Activated CD8-positive, alpha-beta T cell treated with anti-CD3 and anti-CD28 coated beads, Interleukin-2, amount 10 ng/mL, durations not matched to agents 7 days and 5 days (primary cell): ENCODE measurements at places on chromosomes 1 and 21. TPM values are rescaled to one million over a fixed set of nuclear protein-coding genes. Genes with fewer than 3 reads are reported as not detected.

- DNase-seq: no peak
Observed at GRCh38 chr1:50271337-50271736, 151.9 kb downstream of the DMRTA2 start.

ADGRB2 gene
- total RNA-seq: 0.37 TPM

DNA sequence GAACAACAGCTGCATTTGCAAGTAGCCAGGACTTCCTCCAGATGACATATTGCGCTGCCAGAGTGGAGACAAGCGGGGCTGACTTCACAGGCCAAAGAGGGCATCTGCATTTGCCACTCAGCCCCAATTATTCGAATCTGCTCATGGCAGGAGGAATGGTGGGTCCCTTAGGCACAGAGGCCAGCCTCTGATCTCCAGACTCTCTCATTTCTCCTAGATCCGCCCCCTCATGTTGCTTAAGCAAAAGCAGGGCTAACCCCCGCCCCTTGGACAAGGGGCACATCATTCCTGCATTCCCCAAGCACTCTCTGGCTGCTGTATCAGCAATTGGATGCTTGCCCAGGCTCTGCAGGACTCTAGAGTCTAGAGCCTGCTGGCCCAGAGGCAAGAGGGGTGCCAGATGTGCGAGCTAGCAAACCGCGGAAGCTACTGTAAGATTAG lies 262.4 kb downstream of the ST6GALNAC3 start:
- no peak for DNase-seq

GRCh38 chr21:34034369-34035014 lies 38.9 kb upstream of the MRPS6 start:
- DNase-seq: no peak

MPZL1 gene
- total RNA-seq: 13.6 TPM

DNA sequence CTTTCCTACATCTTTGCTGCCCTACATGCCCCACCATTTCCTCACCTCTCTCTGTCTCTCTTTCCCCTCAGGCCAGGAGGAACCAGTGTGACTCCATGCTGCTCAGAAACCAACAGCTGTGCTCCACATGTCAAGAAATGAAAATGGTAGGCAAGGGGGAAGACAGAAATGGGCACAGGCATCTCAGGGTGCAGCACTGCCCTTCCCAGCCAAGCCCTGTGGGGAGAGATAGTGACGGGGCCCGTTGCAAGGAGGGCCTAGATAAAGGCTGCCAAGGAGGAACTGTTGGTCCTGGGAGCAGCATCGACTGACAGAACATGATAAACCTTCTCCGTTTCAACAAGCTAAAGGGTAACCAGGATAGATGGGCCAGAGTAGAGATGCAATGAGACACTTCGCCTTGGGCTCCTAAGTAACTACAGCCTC lies 12.5 kb upstream of the PIGC start:
- DNase-seq: no peak

GRCh38 chr1:234322979-234323378 lies 50.3 kb upstream of the COA6 start:
- DNase-seq: peak; percentile 61

- peak; percentile 81 for DNase-seq
Observed at GRCh38 chr21:45820171-45821091, 161.1 kb upstream of the COL6A1 start.

DNA sequence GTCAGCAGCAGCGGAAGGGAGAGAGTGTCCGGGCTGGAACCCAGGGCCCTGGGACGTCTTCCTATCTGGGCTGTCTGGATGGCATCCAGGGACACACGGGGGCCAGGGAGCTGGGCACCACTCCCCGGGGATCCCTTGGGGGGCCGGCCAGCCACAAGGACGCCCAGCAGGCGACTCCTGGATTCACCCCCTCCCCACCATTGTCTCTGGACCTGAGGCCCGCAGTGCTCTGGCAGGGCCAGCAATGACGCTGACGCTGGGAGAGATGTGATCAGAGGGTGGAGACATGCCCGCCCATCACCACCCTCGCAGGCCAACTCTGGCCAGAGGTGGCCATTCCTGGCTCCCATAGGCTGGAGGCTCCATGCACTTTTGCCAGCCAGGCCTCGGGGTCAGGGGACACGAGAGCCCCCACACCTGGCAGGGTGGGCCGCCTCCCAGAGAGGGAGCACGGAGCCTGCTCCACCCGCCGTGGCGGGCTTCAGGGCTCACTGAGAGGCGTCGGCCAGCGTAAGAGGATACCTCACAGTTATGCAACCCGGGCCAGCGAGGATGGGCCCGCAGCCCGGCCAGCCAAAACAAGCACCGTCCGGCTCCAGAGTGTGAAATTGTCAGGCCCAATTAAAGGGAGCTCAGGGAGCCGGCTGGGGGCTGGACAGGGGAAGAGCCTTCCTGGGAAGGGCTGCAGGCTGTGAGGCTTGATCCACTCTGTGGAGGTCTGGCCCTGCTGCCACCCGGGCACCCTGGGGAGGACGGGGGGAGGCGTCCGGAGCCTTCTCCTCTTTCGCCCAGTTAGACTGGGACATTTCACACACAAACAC lies 10.3 kb downstream of the ACTRT2 start:
- no peak for DNase-seq

RAB13 gene
- 6.5 TPM for total RNA-seq

RHD gene
- not detected for total RNA-seq

- no peak for DNase-seq
Observed at GRCh38 chr1:16173447-16174260, 17.8 kb upstream of the EPHA2 start.

- DNase-seq: no peak
Observed at GRCh38 chr1:65153635-65154034, 5.6 kb downstream of the AK4 start.

GRCh38 chr1:161492827-161493226 lies 12.4 kb upstream of the FCGR2A start:
- no peak for DNase-seq

- peak; percentile 37 for DNase-seq
Observed at GRCh38 chr1:112298558-112298957, 97.5 kb upstream of the CTTNBP2NL start.

GRCh38 chr1:104196136-104196535 lies 446.4 kb downstream of the AMY1C start:
- no peak for DNase-seq

PRELP gene
- total RNA-seq: not detected

DNA sequence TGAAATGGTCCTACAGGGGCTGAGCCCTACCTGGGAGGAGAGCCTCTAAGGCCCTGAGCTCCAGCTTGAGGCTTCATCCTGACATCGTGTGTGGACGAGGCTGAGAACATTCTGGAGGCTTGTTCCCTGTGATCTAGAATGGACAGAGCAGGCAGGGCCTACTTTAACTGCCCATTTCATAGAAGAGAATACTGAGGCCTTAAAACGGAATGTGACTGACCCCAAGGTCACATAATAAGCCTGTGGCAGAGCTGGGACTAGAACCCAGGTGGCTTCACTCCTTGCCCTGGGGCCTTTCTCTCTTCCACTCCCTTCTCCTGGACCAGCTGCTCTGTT lies 6.0 kb upstream of the SDC3 start:
- no peak for DNase-seq

DNA sequence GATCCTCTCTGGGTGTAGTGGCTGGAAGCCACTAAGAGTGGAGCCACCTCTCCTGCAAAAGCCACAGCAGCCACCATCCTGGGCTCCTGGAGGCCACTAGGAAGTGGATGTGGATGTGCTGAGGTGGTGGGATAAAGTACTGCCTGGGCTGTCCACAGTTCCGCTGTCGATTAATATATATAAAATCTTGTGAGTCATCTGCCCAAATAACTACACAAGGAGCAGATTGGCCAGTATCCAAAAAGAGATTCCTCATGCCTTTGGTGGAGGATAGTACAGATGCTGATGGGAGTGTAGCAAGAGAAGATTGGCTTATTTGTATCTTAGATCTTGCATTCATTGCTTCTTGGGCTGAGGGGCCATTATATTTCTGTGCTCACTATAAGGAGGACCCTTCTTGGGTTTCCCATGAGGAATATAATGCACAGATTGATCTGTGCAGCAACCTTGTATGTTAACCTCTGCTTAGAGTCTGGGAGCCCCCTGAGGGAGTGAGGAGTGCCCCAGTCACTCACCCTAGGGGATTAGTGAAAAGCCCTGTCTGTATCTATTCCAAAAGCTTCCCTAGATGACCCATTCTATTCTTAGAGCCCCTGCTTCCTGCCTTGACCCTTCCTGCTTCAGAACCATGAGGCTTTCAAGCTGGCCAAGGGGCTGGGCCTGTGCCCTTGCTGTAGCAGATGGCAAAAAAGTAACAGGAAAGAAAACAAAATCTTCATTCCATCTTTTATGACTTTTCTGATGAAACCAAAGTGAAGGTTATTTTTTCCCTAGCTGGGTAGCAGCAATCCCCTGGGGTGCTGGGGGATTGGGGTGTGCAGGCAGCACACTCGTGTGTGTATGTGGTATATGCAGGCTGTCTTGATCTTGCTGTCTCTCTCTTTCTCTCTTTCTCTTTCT lies 31.7 kb downstream of the RCSD1 start:
- DNase-seq: no peak

- no peak for DNase-seq
Observed at GRCh38 chr1:210236386-210236839, 3.8 kb downstream of the SERTAD4 start.

CHIA gene
- not detected for total RNA-seq

- DNase-seq: no peak
Observed at GRCh38 chr21:46149205-46149901, 6.0 kb downstream of the FTCD start.

ELAPOR1 gene
- 1.9 TPM for total RNA-seq

DNA sequence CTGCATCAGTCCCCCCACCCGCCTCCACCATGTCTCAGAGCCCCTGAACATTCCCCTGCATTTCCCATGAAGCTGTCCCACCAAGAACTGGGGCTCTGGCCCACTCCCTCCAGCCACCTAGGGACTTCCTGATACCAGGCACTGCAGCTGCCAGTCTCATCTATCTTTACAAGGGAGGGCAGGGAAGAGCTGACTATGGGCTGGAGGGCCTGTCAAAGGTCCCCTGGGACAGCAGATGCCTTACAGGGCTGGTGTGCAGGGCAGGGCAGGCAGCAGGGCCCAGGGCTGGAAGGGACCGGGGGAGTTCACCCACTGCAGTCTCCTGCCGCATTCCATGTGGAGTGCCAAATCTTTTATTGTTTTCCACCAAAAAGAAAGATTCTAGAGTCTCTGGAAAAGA lies 17.6 kb downstream of the SHISA4 start:
- DNase-seq: no peak

MTMR11 gene
- total RNA-seq: 1.0 TPM

FCRL4 gene
- total RNA-seq: not detected

DNA sequence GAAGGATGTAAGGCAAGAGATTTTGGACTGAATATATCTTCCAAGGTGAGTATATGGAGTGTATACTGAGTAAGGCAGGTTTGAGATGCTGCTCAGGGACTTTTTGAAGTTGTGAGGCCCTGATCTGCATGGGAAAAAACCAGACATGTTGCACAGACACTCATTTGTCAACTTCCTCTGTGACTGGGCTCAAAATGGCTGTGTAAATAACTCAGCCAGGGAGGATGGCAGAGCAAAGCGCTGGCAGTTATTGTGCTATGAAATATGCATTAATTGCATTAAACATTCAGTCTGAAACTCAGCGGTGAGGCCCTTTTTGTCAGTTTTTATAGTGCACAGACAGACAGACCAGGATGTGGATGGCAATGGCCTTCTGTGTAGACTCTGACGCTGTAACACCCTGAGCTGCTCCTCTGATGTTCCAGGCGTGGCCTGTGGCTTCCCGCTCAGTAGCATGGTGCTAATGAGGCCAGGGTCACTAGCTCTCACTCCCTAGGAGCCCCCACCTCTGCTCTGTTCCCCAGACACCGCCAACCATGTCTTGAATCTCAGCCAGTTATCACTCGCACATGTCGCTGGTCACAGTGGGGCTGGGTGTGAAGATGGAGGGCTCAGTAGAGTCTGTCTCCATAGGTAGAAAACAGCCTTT lies 307.0 kb upstream of the PROX1 start:
- DNase-seq: no peak

GPR61 gene
- total RNA-seq: not detected

DNA sequence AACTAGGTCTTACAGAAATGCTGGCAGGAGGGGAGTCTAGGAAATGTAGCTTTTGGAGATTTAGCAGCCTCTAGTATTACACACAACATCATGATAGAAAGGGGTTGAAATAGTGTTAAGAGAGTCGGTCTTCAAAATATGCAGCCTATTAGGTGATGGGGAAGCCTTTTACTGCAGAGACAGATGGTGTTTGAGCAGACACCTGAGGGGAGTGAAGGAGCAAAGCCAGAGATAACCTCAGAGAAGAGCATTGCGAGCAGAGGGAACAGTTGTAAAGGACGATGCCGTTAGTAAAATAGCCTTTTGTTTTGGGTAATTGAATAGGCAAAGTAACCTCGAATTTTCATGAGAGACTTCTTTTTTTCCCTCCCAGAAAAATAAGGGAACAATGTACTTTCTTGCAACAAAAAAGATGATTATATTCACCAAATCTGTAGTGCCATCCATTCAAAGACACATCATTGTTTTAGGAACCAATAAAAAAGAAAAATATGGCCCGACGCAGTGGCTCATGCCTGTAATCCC lies 66.3 kb upstream of the KIF1B start:
- DNase-seq: no peak

DNA sequence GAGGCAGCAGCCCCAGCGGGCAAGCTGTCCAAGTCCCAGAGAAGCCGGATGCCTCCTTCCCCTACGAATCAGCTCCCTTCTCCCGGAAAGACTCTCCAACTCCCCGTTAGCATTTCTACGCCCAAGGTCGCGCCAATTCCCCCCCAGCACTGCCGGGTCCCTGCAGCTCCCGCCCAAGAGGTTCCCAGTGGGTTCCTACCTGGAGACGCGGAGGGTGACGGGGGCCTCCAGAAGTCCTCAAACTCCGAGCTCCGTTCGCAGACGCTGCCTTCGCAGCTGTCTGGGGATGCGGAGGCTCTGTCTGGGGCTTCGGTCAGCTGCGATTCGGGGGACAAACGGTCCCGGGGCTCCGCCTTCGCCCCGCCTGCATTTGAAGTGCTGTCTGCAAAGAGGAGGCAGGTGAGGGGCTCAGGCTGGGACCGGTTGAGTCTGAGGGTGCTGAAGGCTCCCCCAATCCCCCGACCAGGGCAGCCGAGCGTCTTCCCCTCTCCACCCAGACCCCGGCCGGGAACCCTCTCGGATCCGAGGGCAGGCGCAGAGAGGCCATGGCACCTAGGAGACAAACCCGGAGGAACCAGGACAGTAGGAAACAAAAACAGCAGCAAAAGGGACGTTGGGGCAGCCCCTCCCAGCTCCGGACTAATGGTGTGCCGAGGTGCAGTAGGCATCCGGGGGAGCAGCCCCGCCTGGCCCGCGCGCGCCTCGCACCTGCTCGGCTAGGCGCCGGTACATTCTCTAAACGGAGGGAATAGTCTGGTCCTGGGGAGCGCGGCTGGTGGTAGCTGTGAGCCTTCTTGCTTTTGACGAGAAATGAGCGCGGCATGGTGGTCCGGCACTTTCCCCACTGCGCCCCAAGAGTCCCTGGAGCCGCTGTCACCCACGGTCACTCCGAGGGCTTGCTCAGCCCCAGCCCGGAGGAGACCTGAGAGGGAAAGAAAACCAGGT lies 3.8 kb downstream of the GFI1 start:
- DNase-seq: peak; percentile 59

DNA sequence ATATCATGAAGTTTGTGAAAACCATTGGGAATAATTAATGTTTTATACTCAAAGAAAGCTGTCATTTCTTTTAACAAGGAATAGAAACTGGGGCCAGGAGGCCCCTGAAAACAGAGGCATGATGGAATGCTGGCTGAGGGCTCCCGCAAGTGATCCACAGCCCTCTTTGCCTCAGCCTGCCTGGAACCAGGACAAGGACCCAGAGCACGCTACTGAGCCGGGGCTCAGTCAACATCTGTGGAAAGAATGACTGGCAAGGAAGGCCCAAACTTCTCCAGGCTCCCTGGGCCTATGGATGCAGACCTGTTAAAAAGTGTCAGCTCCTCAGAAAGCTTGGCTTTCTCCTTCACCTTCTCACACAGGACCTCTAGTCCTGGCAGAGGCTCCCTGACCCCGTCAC lies 32.6 kb downstream of the COLGALT2 start:
- no peak for DNase-seq
